Mucosa of descending colon (tissue), 3 donors: ENCODE measurements at places on chromosomes 16 and 17. TPM values are rescaled to one million over a fixed set of nuclear protein-coding genes. Genes with fewer than 3 reads are reported as not detected.

Gene KIF2B
- not detected for total RNA-seq

Gene TMEM238L
- 47.5 TPM for total RNA-seq

DNA sequence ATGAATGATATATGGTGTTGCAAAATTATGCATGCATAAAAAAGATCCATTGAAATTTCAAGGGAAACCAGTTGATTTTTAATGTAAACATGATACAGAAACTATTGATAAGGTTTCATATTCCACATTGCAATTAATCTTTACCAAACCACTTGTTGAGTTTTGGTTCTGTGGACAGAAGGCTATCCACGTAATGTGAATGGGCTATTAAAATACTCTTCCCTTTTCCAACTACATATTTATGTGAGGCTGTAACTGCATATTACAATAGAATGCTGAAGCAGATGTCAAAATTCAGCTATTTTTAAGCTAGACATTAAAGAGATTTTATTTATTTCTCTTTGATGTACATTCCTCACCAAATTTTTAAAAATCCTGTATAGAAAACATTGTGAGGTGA lies 33.7 kb upstream of the VPS4A start:
- no peak for DNase-seq

- DNase-seq, result no peak
Observed at GRCh38 chr16:30715750-30716445, 16.9 kb downstream of the SRCAP start.

DNA sequence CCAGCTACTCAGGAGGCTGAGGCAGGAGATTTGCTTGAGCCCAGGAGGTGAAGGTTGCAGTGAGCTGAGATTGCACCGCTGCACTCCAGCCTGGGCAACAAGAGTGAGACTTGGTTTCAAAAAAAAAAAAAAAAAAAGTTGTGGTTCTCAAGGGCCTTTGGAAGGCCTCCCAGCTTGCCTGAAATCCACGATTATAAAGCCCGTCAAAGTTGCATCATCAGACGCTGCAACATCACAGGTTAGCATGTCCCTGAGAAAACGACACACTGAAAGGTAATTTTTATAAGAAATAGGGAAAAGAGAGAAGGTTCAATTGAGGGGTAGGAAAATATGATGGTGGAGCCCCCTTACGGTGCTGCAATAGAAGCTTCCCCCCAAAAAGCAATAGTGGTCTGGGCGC lies 4.6 kb upstream of the LYZL6 start:
- no peak for DNase-seq

- DNase-seq, result no peak
Observed at GRCh38 chr16:3137267-3137666, 2.4 kb downstream of the ZNF213 start.

DNA sequence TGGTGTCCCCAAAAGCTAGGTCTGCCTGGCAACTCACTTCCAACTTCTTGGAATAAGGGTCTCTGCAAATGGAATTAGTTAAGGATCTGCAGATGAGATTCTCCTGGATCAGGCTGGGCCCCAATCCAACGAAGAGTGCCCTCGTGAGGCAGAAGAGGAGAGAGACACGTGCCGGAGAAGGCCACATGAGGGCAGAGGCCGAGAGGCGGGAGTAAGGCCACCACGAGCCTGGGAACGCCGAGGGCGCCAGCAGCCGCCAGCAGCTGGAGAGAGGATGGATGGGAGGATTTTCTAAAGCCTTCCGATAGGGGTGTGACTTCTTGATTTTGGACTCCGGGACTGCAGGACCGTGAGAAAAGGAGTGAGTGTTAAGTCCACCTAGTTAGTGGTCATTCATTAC lies 76.3 kb downstream of the JPH3 start:
- no peak for DNase-seq

GRCh38 chr16:69239851-69240250 lies 52.9 kb downstream of the SNTB2 start:
- no peak for DNase-seq
